ENCODE measurements at places on chromosomes 5 and 9. TPM values are rescaled to one million over a fixed set of nuclear protein-coding genes. Genes with fewer than 3 reads are reported as not detected.

- DNase-seq = no peak
These were observed 10.5 kb upstream of the ENTREP1 start for GRCh38 chr9:69314547-69314946.

DNA sequence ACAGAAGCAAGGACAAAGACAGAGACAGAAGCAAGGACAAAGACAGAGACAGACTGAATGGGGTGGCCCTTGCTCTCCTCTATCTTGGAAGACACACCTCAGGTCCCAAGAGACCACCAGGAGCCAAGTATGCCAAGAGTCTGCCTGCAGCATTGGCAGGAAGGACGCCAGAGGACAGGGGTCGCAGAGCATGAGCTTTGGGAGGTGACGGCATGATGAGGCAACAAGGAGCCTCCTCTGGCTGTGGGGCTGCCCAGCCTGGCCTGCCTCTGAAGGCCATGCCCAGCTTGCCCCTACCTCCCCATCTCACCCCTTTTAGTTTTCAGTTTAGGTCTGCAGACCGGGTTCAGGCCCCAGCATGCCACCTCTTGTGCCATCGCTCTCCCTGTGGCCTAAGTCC, 17.6 kb downstream of the PDGFRB start:
- no peak for DNase-seq

GRCh38 chr5:43007911-43008362, 32.2 kb downstream of the ANXA2R start:
- no peak for DNase-seq

DNA sequence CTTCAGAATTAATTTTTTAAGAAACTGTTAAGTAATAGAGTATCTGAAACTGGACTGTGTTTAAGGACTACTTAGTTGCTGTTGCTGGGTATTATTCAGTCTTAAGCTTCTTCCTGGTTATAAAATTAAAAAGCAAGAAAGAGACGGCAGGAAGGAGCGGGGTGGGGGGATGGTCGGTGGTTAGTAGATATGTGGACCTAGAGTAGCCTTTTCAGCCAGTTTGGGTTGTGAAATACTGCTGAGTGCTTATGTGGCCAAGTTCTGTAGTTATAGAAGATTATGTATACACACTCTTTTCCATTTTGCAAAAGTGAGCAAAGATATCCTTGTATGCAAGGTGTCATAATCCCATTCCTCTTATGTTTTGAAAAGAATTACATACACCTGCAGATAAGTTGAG, 28.5 kb downstream of the TRIO start:
- DNase-seq = no peak

GRCh38 chr9:135294836-135295235, 184.7 kb upstream of the PPP1R26 start:
- DNase-seq = no peak

GRCh38 chr9:78782858-78783257, 485.9 kb downstream of the PSAT1 start:
- no peak for DNase-seq

- DNase-seq = no peak
These were observed 30.3 kb upstream of the MAST4 start for GRCh38 chr5:66565878-66566277.

- no peak for DNase-seq
These were observed 16.8 kb upstream of the PTGES start for GRCh38 chr9:129769669-129770068.

The SPATA31C1 gene
- 0.62 TPM for polyA plus RNA-seq

GRCh38 chr5:2184563-2185540, 302.1 kb upstream of the IRX4 start:
- no peak for DNase-seq

The LECT2 gene
- polyA plus RNA-seq = 2.1 TPM

DNA sequence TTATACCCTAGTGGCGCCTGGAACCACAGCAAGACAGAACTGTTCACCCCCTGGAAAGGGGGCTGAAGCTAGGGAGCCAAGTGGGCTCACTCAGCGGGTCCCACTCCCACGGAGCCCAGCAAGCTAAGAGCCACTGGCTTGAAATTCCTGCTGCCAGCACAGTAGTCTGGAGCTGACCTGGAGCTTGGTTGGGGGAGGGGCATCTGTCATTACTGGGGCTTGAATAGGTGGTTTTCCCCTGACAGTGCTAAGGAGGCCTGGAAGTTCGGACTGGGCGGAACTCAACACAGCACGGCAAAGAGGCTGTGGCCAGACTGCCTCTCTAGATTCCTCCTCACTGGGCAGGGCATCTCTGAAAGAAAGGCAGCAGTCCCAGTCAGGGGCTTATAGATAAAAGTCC, 19.5 kb downstream of the BTNL3 start:
- no peak for DNase-seq

The AQP7 gene
- 33.7 TPM for polyA plus RNA-seq

DNA sequence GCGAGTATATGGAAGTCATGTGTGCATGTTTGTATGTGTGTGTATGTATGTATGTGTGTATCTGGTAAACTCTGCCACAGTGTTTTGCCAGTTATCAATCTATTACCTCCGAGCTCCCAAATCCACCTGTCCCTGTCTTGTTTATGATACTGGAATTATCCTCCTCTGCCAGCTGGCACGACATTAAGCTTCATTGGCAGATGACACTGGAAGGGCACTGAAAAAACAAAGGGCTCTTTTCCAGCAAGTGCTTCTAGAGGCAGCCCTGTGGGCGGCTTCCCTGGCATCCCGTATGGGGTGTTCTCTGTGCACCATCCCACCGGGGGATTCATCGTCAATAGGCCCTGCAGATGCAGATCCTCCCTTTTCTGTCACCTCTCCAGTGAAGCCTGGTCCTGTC, 221.5 kb downstream of the MSX2 start:
- no peak for DNase-seq

DNA sequence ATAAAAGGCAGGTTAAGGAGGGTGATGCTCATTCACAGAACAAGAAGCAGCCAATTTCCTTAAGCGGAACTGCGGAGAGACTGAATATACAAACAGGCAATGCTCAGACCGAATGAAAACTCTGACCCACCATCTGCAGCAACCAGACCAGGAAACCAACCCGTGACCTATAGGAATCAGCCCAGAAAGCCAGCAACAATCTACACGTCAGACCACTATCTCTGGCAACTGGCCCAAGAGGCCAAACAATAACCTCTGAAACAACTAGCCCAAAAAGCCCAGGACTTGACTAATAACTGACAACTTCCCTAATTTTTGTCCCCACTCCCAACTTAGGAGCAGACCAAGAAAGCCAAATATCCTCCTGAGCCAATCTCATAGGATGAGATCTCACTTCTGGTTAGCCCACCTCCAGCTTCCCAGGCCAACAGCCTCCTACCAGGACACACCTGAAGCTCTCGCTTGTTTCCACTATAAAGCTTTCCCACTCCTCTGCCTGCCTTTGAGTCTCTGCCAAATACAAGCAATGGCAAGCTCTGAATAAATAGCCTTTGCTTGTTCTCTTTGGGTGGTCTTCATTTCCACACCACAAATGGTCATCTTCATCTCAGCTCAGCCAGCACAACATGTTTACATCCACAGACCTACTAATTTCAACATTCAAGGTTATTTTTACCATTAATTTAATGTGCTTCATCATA, 168.5 kb downstream of the HSD17B3 start:
- no peak for DNase-seq

The SEMA4D gene
- polyA plus RNA-seq = 48.5 TPM

The RMI1 gene
- polyA plus RNA-seq = 21.3 TPM

DNA sequence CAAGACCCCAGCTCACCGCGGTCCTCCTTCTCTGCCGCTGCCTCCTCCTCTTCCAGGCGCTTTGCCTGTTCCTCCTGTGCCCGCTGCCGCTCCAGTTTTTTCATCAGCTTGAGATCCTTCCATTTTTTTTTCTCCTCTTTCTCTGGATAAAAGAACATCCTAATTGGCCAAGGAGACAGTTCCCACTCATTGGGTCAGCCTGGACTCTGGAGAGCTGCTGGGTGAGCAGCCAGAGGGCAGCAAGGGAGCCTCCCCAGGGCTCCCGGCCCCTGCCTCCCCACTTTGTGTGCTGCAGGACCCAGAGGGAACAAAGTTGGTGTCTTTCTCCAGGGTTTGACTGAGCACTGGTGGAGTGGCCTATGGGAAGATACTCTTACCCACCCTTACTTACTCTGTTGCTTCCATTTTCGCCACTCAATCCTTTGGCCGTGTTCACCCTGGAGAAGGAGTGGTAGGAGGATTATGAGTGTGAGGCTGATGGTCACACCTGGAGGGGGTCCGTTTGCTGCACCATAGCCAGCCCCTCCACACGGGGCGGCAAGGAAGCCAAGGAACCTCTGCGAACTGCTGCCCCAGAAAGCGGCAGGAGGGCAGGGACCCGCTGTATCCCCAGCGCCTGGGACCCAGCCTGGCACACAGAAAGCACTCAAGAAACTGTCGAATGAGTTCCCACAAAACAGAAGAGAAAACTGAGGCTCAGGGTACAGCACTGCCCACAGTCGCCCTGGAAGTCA, 708 bp downstream of the SPOUT1 start:
- no peak for DNase-seq

All from renal pelvis (tissue), 12 donors.